ENCODE measurements at places on chromosomes 12 and 14. TPM values are rescaled to one million over a fixed set of nuclear protein-coding genes. Genes with fewer than 3 reads are reported as not detected.

The KRT72 gene
- total RNA-seq: not detected

GRCh38 chr12:2335513-2335912 lies 282.7 kb downstream of the CACNA1C start:
- DNase-seq: no peak

The ASCL1 gene
- total RNA-seq: 0.55 TPM

The KLHDC1 gene
- 11.4 TPM for total RNA-seq

GRCh38 chr14:63524537-63525155 lies 18.5 kb downstream of the PPP2R5E start:
- no peak for DNase-seq

Data from sigmoid colon (tissue), 7 donors.